Activated gamma-delta T cell treated with Interleukin-2 at 50 U/mL for 16 hours (primary cell): ENCODE measurements at places on chromosomes 2 and 18.

DNA sequence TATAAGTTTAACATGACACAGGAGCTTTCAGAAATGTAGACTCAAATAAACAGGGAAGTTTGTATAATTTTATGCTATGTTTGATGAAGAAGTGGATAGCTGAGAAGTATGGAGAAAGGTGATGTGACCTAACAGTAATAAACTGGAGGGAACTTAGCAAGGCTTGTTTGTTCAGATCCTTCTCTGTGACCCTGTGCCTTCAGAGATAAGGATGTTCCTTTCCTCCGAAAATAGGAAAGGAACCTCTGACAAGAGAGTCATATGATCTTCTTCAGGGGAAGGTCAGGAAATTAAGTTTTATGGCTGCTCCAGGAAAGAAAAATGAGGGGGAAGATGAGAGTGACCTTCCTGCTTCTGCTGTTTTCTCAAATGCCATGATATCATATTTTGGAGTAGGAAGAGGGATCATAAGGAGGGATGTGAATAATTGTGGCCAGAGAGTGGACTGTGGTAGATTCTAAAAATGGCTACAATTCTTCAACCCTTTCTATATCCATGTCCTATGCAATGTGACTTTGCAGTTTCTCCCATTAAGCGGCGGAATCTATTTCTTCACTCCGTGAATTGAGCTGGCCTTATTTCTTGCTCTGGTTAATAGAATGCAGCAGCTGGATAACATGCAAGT lies 8.5 kb upstream of the C2orf69 start:
- no peak for DNase-seq

GRCh38 chr2:27857417-27858172 lies 32.6 kb downstream of the RBKS start:
- no peak for DNase-seq

DNA sequence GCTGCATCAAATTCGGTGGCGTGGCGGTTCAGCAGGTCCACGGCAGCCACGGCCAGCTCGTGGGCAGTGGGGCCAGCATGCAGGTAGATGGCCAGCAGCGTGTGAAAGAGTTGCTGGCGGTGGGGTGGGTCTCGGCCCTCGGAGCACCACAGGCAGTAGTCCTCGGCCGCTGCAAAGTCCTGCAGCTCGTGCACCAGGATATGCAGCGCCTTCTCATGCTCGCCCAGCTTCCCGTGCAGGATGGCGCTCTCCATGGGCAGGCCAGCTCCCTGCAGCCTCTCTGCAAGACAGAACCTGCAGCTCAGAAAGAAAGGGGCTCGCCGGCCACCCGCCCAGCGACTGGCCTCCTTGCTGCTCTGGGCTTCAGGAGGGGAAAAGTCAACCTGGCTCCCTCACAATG lies 27.9 kb downstream of the GPR45 start:
- DNase-seq: no peak

DNA sequence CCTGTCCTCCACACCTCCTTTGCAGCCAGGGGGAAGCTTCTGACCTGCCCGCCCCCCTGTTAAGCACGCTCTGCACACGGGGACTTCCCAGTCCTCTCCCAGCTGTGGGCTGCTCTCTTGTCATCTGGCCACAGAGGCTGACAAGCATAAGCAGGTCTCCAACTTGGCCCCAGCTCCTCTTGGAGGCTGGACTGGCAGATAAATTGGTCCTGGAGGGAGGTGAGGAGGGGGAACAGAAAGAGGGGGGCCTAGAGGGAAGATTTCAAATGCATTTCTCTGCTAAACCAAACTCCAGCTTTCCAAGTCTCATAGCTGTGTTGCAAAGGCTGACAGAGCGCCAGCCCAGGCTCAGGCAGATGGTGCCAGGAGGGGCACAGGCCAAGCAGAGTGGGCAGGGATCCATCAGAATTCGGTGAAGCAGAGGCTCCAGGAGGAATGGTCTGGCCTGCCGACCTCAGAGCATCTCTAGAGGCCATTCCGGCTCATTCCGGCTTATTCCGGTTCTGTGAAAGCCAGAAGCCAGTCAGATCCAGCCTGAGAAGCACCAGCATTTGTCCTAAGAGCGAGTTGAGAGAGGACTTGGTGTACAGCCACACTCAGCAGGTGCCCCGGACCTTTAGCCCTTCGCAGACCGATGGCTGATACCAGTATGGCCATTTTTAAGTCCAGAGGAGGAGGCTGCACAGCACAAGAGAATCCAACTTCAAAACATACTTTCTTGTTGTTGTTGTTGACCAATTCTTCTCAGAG lies 508.9 kb upstream of the MYT1L start:
- no peak for DNase-seq

- no peak for DNase-seq
These were observed 22.2 kb upstream of the TTN start for GRCh38 chr2:178829299-178829960.

GRCh38 chr18:13283746-13284145 lies 65.2 kb downstream of the LDLRAD4 start:
- no peak for DNase-seq

- DNase-seq: no peak
These were observed 11.7 kb downstream of the TBC1D8 start for GRCh38 chr2:101139495-101139894.

GRCh38 chr2:198782734-198783133 lies 675.0 kb downstream of the SATB2 start:
- DNase-seq: no peak

DNA sequence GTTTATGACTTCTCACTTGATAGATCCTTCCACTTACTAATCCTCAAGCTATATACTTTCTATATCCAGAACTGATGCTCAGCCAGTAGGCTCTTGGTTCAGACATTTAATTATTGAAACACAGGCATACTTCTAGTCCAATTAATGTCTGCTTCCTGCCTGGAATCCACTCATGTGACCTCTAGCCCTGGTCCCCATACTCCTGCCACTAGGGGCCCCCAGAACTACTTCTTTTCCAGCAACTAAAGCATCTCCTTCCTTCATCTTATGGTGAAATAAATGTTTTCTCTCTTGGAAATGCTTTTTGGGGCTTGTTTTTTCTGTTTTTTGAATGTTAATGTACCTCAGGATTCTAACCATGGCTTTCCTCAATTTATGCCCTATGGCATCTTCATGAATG lies 527.6 kb downstream of the SATB2 start:
- no peak for DNase-seq

- no peak for DNase-seq
These were observed 12.4 kb upstream of the CATIP start for GRCh38 chr2:218344090-218344754.

GRCh38 chr2:58131191-58132011 lies 84.8 kb downstream of the VRK2 start:
- DNase-seq: no peak

- no peak for DNase-seq
These were observed 34.2 kb upstream of the PTPRM start for GRCh38 chr18:7532942-7533341.

DNA sequence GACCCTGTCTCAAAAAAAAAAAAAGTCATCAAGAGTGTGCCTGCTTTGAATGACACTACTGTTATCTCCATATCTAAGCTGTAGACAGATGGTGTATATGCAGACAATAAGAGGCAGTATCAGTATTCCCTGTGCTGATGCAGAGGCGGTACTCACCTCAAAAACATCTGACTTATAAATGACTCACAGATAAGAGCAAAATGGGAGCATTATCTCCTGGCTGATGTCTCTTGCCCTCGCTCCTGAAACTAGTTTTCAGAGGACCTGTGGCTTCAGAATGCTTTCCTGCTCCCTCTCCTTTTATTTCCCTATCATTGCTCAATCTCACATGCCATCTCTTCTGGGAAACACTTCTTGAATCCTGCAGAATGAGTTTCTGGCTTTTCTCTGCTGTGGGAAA lies 289.6 kb downstream of the PTPRM start:
- no peak for DNase-seq

- DNase-seq: no peak
These were observed 805.1 kb downstream of the RNF144A start for GRCh38 chr2:7722212-7722910.

GRCh38 chr2:160156100-160156499 lies 44.0 kb downstream of the ITGB6 start:
- no peak for DNase-seq

- no peak for DNase-seq
These were observed 104.1 kb downstream of the CHN1 start for GRCh38 chr2:174901075-174901474.

- DNase-seq: no peak
These were observed 1.5 kb downstream of the POU3F3 start for GRCh38 chr2:104855221-104856085.

DNA sequence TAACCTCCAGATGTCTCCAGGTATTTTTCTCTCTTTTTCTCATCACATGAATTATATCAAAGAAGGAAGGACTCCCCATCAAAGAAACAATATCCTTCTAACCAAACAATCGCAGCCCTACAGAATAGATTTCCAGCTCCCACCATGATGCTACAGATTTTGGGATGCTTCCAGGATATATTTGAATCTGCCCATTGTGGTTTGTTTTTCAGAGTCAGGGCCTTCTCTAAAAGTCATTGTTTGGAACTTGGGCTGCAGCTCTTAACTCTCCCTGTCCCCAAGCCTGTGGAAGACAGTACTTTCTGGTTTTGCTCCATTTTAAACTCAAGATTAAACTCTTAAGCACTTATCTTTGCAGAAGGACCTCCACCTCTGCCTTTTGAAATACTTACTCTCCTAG lies 223.2 kb downstream of the PMAIP1 start:
- no peak for DNase-seq

GRCh38 chr18:56815926-56816325 lies 164.8 kb downstream of the WDR7 start:
- no peak for DNase-seq

GRCh38 chr2:230203110-230203676 lies 16.6 kb downstream of the SP110 start:
- no peak for DNase-seq

DNA sequence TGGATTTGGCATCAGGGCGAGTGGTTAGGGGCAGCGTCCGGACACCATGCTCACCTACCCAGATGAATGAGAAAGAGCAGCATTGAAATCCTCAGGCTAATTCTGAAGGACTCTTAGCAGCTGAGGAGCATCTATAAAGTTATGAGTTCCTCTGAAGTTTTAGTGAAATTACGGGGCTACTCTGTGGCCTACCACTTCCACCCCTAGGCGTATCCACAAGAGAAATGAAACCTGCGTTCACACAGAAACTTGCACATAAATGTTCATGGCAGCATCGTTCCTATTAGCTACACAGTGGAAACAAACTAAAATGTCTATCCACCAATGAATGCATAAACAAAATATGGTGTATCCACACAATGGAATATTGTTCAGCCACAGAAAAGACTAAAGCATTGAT lies 98.0 kb downstream of the GBX2 start:
- no peak for DNase-seq

GRCh38 chr18:39188278-39188677 lies 1622.7 kb upstream of the CELF4 start:
- DNase-seq: no peak

GRCh38 chr2:46801731-46802664 lies 113.6 kb downstream of the MCFD2 start:
- DNase-seq: no peak

DNA sequence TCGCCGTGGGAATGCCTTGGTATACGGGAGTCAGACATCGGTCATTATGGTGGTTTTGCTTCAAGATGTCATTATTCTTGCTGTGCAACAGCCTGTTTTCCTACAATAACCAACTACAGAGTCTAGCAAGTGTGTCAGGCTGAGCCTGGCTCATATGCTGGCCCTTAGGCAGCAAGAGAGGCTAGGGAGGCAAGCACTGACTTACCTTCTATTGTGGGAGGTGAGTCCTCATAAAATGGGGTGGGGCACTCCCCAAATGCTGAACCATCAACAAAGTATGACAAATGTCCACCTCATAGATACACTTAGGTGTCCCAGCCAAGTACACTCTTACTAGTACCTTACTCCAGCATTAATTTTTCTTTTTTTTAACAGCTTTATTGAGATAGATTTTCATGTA lies 77.0 kb upstream of the ATL2 start:
- no peak for DNase-seq

GRCh38 chr18:60987963-60988362 lies 345.3 kb upstream of the CDH20 start:
- no peak for DNase-seq

- no peak for DNase-seq
These were observed 17.2 kb downstream of the LANCL1 start for GRCh38 chr2:210459407-210459806.

GRCh38 chr2:109654326-109655050 lies 40.3 kb downstream of the SOWAHC start:
- DNase-seq: no peak

DNA sequence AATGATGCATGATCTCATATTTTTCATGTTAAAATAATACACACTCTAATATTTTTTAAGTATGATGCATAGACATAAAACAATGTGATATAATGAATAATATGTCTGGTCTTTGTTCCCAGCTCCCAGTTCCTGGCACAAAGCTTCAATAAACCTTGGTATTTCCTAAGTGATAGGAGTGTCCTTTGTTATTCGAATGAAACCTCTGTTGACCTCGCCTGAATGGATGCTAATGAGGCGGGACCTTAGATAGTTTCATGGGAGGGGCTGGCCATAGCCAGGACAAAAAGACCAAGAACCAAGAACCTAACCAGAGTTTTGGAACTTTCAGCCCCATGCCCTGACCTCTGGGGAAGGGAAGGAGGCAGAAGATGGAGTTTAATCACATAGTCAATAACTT lies 257.7 kb upstream of the COPS8 start:
- no peak for DNase-seq

DNA sequence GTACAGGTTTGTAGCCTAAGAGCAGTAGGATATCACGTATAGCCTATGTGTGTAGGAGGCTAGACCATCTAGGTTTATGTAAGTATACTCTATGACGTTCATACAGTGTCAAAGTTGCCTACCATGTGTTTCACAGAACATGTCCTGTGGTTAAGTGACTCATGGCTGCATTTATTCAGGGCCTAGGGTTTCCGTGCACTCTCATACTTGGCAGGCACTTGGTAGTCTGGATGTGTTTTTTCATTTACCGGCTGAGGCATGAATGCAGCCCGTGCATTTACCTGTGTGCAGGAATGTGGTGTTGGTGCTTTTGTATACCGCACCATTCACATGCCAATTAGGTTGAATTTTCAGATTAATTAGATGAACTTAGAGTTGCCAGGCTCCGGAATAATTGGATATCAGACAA lies 43.4 kb downstream of the MYL12B start:
- DNase-seq: peak; percentile 25

DNA sequence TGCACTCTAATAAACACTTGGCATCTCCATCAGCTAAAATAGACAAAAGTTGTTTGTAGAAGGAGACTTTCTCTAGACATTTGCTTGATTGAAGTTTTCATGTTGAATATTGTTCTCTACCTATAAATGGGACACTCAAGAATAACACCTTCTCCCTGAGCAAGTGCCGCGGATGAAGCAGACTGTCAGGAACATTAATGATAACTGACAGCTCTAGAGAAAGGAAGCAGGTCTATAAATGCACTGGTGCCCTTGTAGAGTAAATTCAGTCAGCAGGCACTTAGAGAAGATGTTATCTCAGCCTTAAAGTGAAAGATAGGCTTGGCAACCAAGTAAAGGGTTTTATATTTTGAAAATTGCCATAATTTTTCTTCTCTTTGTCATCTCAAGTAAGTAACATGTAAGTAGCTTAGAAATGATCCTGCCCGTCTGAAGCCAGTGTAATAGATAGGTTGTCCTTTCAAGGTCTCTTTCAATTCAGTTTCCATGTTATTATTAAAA lies 224.6 kb downstream of the ARL6IP6 start:
- DNase-seq: no peak
